Activated T-helper 1 cell treated with anti-CD3 and anti-CD28 coated beads, Interleukin-12 subunit alpha, Interleukin-12 subunit beta, Interleukin-2, Interleukin-4 antibody, amounts not matched to agents 30 ng/mL and 10 ng/mL and 1 ng/mL, durations not matched to agents 14 hours and 24 hours and 36 hours (primary cell): ENCODE measurements at places on chromosomes 7 and 10. TPM values are rescaled to one million over a fixed set of nuclear protein-coding genes. Genes with fewer than 3 reads are reported as not detected.

CH25H gene
- not detected in 2 replicates for total RNA-seq

- DNase-seq, result no peak
Observed at GRCh38 chr7:70634610-70635068, 497.3 kb upstream of the GALNT17 start.

GRCh38 chr7:106959753-106960152 is 84.8 kb upstream of the PRKAR2B start:
- DNase-seq, result no peak

CCDC146 gene
- total RNA-seq, result 1.2 and 2.1 TPM in 2 replicates

- no peak for DNase-seq
Observed at GRCh38 chr7:158430308-158431034, 157.2 kb downstream of the PTPRN2 start.

POM121C gene
- total RNA-seq, result 76.9 and 82.7 TPM in 2 replicates

PTPN12 gene
- 10.5 and 13.5 TPM in 2 replicates for total RNA-seq

AGBL3 gene
- 1.5 and 1.9 TPM in 2 replicates for total RNA-seq

MYH16 gene
- not detected in 2 replicates for total RNA-seq

GRM3 gene
- not detected in 2 replicates for total RNA-seq

DNA sequence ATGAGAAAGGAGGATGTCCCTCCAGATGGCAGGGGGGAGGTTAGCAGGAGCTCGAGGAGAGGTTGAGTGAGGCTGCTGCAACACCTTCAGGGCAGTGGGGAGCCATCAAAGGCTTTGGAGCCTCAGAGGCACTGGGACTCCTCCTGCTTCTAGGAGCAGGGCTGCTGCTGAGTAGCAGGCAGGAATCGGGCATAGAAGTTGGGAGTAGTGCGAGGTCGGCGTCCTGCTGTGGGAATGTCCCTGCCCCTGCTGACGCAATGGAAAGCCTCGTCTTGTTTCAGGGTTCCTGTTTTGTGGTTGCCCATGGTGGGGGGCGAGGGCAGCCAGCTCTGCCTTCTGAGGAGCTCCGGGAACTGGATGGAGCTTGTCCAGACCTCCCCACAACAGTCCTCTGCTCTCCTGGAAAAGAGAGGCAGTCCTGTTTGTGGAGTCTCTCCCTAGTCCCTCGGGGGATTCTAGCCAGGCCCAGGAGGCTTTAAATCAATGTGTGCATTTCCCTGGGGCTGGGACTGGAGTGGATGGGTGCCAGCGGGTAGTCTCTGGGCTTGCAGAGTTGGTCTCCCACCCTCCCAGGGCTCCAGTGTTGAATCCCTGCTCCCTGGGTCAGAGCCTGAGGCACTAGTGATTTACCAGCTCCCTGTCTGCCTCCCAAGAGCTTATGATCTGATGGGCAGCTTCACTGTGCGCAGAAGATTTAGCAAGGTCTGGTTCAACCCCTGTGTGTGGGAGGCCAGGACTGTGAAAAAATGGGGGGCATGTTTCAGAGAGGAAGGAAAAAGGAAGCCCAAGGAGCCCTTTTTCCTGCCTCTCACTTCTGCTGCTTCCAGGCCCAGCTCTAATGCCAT is 98.7 kb upstream of the PPIF start:
- peak; percentile 18 for DNase-seq

- no peak for DNase-seq
Observed at GRCh38 chr7:19919261-19920095, 146.1 kb upstream of the TMEM196 start.

- no peak for DNase-seq
Observed at GRCh38 chr10:17984056-17984455, 32.3 kb downstream of the SLC39A12 start.

AGR3 gene
- total RNA-seq, result not detected in 2 replicates

SMKR1 gene
- total RNA-seq, result 4.8 and 5.7 TPM in 2 replicates

STEAP2 gene
- total RNA-seq, result 0.05 TPM in 1 of 2 replicates, not detected in the other

DNA sequence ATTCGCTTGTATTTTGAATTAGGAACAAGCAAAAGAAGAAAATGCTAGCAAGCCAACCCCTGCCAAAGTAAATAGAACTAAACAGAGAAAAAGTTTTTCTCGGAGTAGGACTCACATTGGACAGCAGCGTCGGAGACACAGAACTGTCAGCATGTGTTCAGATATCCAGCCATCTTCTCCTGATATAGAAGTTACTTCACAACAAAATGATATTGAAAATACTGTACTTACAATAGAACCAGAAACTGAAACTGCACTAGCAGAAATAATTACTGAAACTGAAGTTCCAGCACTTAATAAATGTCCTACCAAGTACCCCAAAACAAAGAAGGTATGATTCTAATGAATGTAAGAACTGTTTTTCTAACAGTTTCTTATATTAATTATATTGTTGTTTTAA is 87.9 kb downstream of the KMT2E start:
- no peak for DNase-seq

GRCh38 chr7:24817339-24817738 is 60.1 kb upstream of the GSDME start:
- no peak for DNase-seq

DNA sequence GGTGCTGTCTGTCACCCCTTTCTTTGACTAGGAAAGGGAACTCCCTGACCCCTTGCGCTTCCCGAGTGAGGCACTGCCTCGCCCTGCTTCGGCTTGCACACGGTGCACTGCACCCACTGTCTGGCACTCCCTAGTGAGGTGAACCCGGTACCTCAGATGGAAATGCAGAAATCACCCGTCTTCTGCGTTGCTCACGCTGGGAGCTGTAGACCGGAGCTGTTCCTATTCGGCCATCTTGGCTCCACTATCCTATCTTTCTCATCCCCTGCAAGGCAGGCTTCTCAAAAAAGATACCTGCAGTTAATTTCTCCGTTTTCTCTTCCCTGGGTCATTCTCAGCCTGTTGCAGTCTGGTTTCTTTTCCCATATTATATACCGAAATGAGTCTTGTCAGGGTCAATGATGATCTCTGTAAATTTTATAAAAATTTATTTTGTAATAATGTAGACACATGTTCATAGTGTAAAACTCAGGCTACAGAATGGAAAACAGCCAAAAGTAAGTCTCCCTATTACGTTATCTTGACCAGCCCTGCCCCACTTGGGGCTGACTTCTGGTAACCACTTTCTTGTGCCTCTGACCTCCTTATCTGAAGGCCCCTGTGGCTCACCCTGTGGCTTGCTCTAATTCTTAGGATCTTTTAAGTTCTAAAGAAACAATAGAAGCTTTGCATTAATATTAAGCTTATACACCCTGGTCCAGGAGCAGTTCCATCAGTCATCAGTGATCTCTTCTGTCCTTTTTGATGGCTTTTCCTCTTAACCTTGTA is 20.7 kb downstream of the BLVRA start:
- DNase-seq, result no peak

EIF4H gene
- 343 and 355 TPM in 2 replicates for total RNA-seq

- no peak for DNase-seq
Observed at GRCh38 chr7:69342154-69342884, 256.0 kb upstream of the AUTS2 start.

DNA sequence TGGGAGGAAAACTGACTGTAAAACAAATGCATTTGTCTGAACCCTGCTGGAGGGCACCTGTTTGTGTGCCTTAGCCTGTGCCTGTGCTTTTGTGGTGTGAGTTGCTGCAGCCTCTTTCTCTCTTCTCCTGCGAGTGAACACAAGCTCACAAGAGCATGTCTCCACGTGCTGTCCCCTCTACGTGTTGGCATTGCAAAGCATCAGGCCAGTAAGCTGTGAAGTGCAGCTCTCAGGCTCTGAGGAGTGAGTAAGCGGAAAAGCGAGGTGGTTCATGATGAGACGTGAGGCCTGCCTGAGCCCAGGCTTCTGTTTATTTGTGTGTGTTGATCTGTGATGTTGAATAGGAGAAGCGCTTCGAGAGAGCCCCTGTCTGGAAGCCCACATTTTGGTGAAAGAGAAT is 85.6 kb upstream of the PDCD4 start:
- DNase-seq, result no peak

- no peak for DNase-seq
Observed at GRCh38 chr10:98268694-98269431, 869 bp upstream of the LOXL4 start.

GRCh38 chr7:42227021-42227420 is 10.0 kb downstream of the GLI3 start:
- DNase-seq, result no peak

- peak; percentile 32 for DNase-seq
Observed at GRCh38 chr7:27901028-27901760, 161.2 kb downstream of the TAX1BP1 start.

ABCA13 gene
- total RNA-seq, result not detected in 2 replicates
